ENCODE measurements at places on chromosomes 12 and 14. TPM values are rescaled to one million over a fixed set of nuclear protein-coding genes. Genes with fewer than 3 reads are reported as not detected.

Gene CPM
- total RNA-seq = 144 TPM

GRCh38 chr12:26399381-26399780, 204.0 kb downstream of the SSPN start:
- no peak for DNase-seq

DNA sequence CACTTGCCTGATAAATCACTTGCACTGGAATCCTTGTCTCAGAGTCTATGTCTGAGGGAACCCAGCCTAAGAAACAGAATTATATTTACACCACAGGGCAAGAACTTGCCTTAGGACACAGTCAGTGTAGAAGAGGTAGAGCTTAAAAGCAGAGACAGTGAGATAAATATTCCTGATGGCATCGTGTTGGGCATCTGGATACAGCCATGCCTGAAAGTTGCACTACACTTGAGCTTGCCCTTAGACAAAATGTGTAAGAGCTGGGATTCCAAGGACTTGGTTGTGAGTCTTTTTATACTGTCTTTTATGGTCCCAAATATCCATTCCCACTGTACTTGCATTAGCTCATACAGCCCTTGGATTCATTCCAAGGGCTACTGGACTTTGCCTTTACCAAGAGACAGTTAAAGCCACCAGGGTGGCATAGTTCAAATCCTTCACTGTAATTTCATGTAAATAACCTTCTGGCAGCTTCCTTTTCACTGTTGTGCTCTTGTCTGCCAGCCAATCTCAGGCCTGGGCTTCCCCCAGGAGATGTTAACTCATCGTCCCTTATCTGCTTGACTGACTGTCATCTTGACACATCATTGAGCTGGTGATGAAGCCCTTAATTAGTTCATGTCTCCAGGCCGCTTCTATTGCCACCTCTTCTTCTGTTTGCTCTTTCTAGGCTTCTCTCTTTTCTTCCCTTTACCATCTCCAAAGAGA, 577.9 kb upstream of the TBX3 start:
- no peak for DNase-seq

DNA sequence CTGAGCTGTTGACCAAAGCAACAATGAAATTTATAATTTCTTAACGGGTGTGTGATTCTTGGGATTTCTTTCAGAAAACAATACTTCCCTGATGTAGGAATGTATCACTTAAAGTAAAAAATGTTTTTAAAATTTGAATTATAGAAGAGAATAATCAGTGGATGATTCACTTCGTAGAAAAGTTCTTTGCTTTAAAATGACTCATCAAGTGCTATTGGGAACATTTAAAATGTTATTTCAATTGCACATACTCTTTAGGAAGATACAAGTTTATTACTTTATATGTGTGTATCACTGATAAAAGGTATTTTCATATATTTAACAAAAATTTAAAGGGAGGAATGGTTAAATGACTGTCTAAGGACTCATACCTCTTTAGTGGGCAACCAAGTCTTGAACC, 155.3 kb downstream of the PDE3A start:
- no peak for DNase-seq

GRCh38 chr14:51176839-51177238, 63.2 kb upstream of the TMX1 start:
- DNase-seq = peak; percentile 39
